ENCODE measurements at places on chromosomes 11 and 22. TPM values are rescaled to one million over a fixed set of nuclear protein-coding genes. Genes with fewer than 3 reads are reported as not detected.

DNA sequence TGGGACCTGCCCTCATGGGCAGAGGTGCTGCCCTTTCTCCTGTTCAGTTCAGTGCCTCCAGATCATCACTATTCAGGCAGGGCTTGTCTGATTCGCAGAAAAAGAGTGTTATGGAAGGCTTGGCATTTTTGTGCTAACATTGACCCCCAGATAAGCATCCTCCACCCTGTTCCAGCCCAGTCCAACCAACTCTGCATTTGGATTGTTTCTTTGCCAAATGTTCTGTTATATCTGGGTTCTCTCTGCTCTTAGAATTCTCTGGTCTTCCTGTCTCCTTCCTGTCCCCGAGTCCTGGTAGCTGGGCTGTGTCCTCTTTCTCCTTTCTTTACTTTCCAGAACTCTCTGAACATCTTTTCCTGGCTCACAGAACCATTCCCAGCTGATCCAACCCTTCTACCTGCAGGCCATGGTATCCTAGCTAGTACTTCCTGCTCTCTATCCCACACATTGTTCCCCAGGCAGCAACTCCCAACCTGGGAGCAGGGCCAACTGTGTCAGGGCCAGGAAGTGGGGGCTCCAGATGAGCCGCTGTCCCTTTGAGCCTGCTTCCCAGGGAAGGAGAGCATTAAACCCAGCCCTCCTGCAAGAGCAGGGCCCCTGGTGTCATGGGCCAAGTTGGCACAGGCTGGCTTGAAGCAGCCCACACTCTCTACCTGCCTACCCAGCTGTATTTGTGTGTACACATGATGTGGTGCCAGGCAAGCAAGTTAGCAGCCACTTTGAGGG lies 280.7 kb upstream of the CADM1 start:
- H3K4me1 ChIP-seq, result no peaks in the 10 kb centered on the region
- no peaks in the 10 kb centered on the region for H3K27me3 ChIP-seq
- no peak overlapping the region for H3K27ac ChIP-seq
- no peak for DNase-seq

DNA sequence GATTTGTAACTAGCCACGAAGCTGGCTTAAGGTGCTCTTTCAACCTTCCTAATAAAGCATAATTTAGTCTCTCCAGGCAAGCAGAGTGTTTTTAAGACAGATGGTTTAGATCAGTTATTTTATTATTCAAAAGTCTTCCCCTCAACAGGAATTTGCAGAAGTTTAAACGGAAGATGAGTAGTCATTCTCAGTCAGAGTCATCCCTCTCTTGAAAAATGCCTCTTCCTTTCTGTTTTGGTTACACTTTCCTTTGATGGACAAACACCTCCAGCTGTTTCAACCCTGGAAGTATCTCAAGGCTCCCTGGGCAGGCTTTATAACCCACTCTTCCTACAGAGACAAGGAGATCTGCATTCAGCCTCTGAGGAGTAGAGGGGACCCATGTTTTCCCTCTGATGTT lies 60.3 kb upstream of the POU2AF2 start:
- no peaks in the 10 kb centered on the region for H3K27me3 ChIP-seq
- DNase-seq, result no peak
- H3K4me1 ChIP-seq, result no peaks in the 10 kb centered on the region
- no peaks in the 10 kb centered on the region for H3K36me3 ChIP-seq
- H3K27ac ChIP-seq, result no peak overlapping the region
- H3K4me3 ChIP-seq, result no peak overlapping the region

GRCh38 chr22:39959640-39960447 lies at the start of gene TMA7B:
Gene TMA7B, plus strand, starts transcription at chr22:39960397. Its CDS starts 3,978 bp downstream, at chr22:39964375.
- peak within 1 kb of the TSS; percentile 44 for H3K27ac ChIP-seq
- no peaks in the 10 kb centered on the region for H3K27me3 ChIP-seq
- H3K4me3 ChIP-seq, result no peak within 1 kb of the TSS
- peak; percentile 66 for DNase-seq
- no peaks in the 10 kb centered on the region for H3K4me1 ChIP-seq

- no peak overlapping the region for H3K27ac ChIP-seq
- no peaks in the 10 kb centered on the region for H3K4me1 ChIP-seq
- DNase-seq, result no peak
- H3K4me3 ChIP-seq, result no peak overlapping the region
These were observed 18.2 kb downstream of the PDE2A start for GRCh38 chr11:72655896-72656464.

Gene ACRV1
- total RNA-seq, result not detected

DNA sequence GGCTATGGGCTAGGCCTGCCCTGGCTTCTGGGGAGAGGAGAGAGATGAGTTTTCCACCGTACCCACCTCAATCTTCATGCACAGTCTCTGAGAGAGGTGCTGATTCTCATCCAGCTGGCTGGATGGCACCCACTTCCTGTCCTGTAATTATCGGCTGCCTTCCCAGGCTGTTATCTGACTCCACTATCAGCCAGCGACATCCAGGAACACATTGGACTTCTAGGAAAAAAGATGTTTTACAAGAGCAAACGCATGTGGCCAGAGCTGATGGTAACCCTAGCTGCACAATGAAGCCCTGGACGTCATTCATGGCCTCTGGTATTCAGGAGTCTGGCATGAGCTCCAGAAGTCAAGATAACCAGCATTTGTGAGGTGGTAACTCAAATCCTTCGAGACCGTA lies 137.4 kb downstream of the EHF start:
- no peaks in the 10 kb centered on the region for H3K36me3 ChIP-seq
- H3K27ac ChIP-seq, result no peak overlapping the region
- H3K27me3 ChIP-seq, result no peaks in the 10 kb centered on the region
